ENCODE measurements at places on chromosomes 4 and X.

DNA sequence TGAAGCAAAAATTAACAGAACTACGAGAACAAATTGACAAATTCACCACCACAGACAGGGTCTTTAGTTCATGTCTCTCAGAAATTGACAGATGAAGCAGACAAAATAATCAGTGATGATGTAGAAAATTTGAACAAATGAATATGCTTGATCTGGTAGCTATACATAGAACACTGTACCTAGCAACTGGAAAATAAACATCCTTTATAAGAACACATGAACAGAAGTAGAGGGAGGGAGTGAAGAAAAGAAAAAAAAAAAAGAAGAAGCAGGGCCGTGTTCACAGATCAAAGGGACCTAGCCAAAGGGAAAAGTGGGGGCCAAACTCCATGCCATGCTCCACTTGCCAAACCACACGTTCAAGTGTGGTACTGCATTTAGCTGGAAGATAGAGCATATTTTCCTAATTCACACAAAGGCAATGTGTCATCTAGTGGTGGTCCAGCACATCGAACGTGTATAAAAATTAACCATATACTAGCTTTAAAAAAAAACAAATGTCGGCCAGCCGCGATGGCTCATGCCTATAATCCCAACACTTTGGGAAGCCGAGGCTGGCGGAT is 5.6 kb upstream of the THOC2 start:
- no peak for DNase-seq

- no peak for DNase-seq
Measured at GRCh38 chr4:142660728-142661127, 185.4 kb downstream of the INPP4B start.

DNA sequence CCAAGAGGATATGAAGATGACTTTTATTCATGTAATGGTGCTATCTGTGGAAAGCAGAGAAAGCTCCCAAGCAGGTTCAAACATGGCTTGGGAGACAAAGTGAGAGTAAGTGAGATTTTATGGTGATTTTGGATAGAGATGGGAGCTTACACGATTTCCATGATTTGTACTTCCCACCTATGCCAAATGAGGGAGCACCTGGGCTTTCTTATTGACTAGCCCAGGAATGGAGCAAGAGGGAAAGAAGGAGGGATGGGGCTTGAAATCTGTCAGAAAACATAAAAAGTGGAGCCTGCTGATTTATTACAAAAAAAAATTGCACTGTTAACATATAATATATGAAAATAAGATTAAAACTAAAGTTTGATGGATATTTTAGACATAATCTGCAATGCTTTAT is 703.5 kb upstream of the PABPC4L start:
- no peak for DNase-seq

GRCh38 chrX:126551306-126551705 is 1.3 kb downstream of the DCAF12L1 start:
- no peak for DNase-seq

All from activated CD8-positive, alpha-beta memory T cell treated with anti-CD3 and anti-CD28 coated beads for 1 hour (primary cell).